ENCODE measurements at places on chromosomes 2 and 18.
A peak's percentile ranks its signal among the peaks of the same experiment; 100 is the strongest.

DNA sequence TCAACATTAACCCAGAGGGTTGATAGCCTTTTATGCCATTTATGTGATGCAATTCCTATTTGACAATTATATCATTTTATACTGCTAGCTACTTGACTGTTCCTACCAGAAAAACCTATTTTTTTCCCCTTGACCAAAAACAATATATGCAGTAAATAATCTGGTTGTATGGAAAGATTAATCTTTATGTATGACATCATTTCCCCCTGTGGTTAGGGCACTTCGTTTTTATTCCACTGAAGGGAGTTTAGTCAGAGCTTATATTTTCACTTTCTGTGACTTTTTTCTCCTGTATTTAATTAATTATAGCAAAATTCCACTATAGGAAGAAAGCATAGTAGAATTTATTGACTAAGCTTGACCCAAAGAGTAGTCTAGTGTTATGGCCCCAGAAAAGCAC is 107.6 kb downstream of the HAUS1 start:
- peak; percentile 55 for DNase-seq

DNA sequence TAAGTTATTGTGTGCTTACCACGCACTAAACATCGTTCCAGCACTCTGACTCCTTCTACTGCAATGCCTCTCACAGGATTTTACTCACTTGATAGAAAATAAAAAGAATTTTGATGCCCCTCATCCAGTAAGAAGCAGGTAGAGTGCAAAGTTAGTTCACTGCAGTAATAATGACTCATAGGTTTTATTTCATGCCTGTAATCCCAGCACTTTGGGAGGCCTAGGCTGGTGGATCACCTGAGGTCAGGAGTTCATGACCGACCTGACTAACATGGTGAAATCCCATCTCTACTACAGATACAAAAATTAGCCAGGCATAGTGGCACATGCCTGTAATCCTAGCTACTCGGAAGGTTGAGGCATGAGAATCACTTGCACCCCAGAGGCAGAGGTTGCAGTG is 190.6 kb downstream of the RAD51AP2 start:
- DNase-seq, result no peak

- no peak for DNase-seq
Observed at GRCh38 chr18:44799907-44800421, 119.3 kb downstream of the SETBP1 start.

- no peak for DNase-seq
Observed at GRCh38 chr18:74148543-74149070, 284 bp downstream of the TIMM21 start.

DNA sequence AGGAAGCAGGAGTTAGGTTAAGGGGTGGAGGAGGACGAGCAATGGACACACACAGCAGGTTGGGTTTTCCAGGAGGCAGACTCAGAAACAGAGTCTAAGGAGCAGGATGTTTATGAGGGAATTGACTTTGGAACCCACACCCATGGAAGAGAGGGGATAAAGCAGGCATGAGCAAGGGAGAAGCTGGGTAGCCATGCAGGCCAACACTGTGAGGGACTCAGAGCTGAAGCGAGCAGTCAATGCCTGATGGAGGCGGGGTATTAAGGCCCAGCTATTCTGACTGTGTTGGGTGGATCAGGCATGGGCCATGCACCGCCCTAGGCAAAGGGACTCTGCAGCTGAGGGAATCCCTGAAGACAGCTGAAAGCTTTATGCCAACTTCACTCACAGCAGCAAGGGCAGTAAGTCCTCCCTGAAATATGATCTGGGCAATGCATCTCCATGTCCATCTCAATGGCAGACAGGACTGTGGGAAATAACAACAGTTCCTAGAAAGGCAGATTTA is 37.6 kb downstream of the TEX51 start:
- no peak for DNase-seq

- peak; percentile 74 for DNase-seq
Observed at GRCh38 chr2:1886405-1886992, 142.2 kb upstream of the PXDN start.

- peak; percentile 64 for DNase-seq
Observed at GRCh38 chr2:63023444-63023843, 27.2 kb upstream of the OTX1 start.

- no peak for DNase-seq
Observed at GRCh38 chr2:100021791-100022340, 120.5 kb downstream of the AFF3 start.

- peak; percentile 49 for DNase-seq
Observed at GRCh38 chr2:164560181-164560792, 61.0 kb downstream of the GRB14 start.

GRCh38 chr2:41405441-41405840 is 642.4 kb upstream of the PKDCC start:
- no peak for DNase-seq

GRCh38 chr2:30796699-30797098 is 10.5 kb downstream of the CAPN13 start:
- DNase-seq, result no peak

DNA sequence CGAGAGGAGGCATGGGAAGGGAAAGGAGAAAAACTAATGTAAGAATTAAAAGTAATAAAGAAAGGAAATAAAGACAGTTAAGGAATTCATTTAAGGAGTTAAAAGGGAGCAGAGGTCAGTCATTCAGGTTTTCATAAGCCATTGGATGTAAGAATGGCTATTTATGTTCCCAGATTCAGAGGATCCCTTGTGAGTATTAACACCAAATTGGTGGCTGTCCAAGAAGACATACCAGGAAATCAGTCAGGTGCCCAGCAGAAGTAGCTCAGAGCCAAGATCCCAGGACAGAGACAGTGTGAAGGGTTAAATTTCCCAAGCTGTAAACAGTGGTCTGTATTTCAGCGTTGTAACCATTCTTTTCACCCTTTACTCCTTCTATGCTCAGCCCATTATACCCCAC is 550.4 kb downstream of the BCL11A start:
- no peak for DNase-seq

DNA sequence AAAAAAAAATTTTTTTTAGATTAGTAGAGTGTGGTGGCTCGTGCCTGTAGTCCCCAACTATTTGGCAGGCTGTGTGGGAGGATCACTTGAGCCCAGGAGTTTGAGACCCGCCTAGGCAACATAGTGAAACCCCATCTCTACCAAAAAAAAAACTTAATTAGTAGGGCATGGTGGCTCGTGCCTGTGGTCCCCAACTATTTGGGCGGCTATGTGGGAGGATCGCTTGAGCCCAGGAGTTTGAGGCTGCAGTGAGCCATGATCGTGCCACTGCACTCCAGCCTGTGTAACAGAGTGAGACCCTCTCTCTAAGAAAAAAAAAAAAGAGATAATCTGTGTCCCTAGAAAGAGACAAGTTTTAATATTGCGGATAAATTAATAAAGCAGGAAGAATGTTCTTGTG is 8.8 kb downstream of the GPR55 start:
- DNase-seq, result no peak

- peak; percentile 13 for DNase-seq
Observed at GRCh38 chr2:200003444-200003843, 48.1 kb downstream of the MAIP1 start.

GRCh38 chr2:42614838-42615237 is 46.4 kb downstream of the MTA3 start:
- no peak for DNase-seq

- peak; percentile 70 for DNase-seq
Observed at GRCh38 chr2:177363332-177363731, 29.2 kb upstream of the AGPS start.

DNA sequence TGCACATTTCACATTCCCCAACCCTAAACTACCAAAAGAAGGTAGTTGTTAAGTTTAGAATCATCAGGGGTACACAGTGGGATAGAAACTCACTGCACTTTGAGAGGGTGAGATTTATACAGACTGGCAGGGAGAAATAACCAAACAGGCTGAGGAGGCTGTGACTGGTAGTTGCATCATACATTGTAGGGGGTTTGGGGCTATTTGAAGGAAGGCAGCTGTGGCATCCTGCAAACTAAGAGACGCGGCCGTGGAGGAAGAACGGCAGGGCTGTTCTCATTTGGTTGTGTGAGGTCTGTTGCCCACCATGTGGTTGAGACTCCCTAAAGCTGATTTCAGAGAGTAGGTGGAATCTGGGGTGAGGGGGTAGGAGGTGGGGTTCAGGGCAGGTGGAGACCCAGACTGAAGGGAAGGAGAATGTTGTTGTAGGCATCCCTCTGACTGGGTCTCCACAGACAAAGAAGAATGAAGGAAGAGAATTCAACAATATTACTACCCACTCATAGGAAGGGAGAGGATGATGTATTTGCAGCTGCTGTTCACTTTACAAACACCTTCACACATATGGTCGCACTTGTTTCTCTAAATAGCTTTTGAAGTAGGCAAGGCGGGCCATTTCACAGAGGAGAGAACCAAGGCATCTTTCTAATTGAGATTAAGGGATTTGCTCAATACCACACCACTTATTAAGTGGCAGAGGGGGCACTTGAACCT is 170.9 kb upstream of the SIX2 start:
- DNase-seq, result peak; percentile 60

DNA sequence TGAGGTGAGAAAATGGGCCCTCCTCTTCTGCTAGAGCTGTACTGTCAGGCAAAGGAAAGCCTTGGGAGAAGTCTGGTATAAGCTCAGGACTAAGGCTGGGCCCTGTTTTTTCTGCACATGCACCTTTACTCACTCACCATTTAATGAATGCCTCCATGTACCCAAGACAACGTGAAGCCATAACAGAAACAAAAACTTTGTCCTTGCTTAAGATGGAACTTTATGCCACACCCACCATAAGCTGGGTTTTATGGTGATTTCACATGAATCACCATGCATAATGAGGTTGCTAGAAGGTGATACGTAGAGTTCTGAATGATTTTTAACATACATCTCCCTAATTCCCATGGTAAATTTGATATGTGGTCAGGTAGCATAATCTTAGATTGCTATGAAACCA is 63.7 kb upstream of the CYP26B1 start:
- DNase-seq, result no peak

DNA sequence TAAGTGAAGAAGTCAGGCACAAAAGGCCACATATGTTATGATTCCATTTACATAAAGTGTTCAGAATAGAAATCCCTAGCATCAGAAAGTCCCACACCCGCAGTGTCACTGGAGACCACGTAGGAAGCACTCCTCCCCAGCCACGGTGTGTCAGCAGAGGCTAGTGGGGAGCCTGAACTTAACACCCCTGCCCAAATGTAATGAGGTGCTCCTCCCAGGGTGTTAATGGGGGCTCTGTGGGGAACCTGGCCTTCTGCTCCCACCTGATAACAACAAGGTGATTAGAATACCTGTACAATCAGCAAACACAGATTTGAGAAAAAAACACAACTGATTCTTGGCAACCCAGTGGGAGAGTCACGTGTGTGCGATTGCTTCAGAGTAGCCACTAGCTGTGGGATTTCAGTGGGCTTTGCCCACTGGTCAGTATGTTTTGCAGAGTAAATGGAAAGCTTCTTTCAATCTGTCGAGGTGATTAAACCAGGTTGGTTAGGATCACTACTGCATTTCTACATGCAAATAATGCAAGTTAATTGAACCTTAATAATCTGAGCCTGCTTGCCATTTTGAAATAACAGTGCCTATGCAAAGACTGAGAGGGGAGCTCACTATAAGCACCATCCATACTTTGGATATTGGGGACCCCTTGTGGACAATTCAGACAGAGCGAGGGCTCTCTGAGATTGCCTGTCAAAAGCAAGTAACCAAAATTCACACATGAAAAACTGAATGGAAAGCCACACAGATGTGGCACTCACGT is 20.6 kb upstream of the ATRAID start:
- DNase-seq, result peak; percentile 81

DNA sequence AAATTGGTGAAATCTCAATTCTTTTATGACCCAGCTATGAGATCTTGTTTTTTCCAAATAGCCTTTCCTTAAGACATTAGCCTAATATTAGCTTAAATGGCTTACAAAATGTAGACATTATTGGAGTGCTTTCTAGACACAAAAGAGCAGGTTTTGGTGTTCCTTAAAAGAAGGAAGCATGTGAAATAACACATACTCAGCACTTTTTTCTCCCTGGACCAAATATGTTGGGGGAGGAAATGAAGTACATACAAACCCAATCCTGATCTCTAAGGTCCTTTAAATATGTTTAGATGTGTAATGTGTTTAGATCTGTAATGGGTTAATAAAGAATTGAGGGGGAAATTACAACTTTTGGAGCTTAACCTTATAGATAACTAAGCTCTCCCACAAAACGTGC is 3.4 kb upstream of the ZDBF2 start:
- no peak for DNase-seq

GRCh38 chr2:75074228-75074627 is 115.8 kb downstream of the POLE4 start:
- no peak for DNase-seq

- no peak for DNase-seq
Observed at GRCh38 chr2:225464346-225465025, 65.0 kb downstream of the NYAP2 start.

DNA sequence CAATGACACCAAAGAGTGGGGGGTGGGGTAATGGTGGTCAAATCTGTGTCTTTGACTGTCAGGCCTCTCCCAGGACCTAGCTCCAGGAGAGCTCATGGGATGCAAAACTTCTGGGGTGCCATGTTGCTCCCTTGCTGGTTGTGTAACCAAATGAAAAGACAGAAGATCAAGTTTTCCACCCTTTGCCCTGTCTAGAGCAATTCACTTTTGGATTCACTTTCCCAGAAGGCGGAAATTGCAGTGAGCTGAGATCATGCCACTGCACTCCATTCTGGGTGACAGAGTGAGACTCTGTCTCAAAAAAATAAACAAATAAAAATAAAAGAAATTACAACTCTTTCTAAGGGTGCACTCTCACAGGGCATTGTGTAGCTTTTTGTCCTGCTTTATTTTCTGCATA is 34.9 kb upstream of the PLA2R1 start:
- no peak for DNase-seq

DNA sequence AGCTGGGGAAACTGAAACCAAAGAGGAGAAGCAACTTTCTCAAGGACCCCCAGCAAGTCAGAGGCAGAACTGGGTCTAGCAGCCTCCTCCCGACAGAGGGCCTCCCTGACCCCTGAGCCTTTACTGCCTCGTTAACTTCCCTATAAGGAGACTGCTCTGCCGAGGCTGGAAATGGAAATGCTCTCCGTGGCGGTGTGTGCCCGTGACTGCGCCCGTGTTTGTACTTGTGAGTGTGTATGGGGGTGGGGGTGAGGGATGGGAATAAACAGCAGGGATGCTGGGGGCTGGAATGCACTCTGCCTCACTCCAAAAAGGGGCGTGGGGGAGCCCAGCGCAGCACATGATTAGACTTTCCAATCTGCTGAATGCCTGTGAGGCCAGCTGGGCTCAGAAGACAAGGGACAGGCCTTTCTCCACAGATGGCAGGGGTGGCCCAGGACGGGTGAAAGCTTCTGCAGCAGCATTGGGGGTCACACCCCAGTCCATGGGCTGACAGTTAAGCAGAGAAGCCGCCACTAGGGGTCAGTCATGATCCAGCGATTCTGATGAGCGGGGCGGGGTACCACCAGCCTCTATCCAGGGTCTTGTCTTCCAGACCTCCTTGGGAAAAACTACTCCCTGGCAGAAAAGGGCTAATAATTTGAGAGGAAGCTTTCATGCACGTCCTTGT is 26.8 kb downstream of the MPHOSPH10 start:
- peak; percentile 27 for DNase-seq

- DNase-seq, result no peak
Observed at GRCh38 chr2:158616480-158617000, 159.8 kb downstream of the PKP4 start.

DNA sequence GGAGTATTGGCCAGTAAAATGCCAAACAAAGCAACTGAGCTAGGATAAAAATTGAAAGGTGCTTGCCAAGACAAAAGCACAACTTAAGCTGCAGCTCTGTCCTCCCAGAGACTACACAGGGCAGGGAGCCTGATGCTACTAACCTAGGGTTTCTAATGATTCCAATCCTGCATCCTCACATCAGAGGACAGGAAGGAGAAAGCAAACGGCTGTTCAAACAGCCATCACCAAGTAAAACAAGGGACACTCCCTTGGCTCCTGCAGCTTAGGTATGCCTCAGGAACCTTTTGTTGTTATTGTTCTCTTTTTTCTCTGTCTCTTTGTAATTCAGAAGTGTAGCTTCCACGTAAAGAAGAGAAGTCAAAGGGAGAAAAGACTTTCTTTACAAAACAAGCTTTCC is 99.5 kb downstream of the TCF4 start:
- DNase-seq, result no peak

Data from fibroblast of pulmonary artery (primary cell).